ENCODE measurements at places on chromosomes 6 and 20. TPM values are rescaled to one million over a fixed set of nuclear protein-coding genes. Genes with fewer than 3 reads are reported as not detected.

- DNase-seq: no peak
- H3K4me3 ChIP-seq: no peak overlapping the region
- no peak overlapping the region for H3K27ac ChIP-seq
- no peaks in the 10 kb centered on the region for H3K27me3 ChIP-seq
- no peaks in the 10 kb centered on the region for H3K36me3 ChIP-seq
Observed at GRCh38 chr6:70839286-70840266, 117.3 kb downstream of the B3GAT2 start.

- no peak overlapping the region for H3K4me3 ChIP-seq
- H3K36me3 ChIP-seq: no peaks in the 10 kb centered on the region
Observed at GRCh38 chr6:42694586-42694985, 27.8 kb downstream of the PRPH2 start.

DNA sequence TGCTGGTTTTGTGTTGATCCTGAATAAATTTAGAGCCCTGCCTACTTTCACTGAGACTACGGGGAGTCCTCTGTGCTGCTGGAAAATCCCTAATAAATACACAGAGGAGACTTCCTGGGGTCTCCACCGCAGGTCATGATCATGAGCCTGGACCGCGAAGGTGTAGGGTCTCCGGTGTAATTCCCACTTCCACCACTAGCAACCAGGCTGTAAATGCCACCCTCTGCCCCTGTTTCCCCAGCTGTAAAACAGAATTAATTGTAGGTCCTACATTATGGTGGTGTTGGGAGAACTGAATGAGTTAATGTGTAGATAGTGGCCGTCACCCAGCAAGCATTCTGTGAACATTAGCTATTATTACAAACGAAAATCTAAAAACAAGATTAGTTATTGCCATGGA is 191.6 kb upstream of the THBS2 start:
- H3K27me3 ChIP-seq: no peaks in the 10 kb centered on the region
- no peaks in the 10 kb centered on the region for H3K36me3 ChIP-seq
- peaks cover 15% of the 10 kb centered on the region for H3K4me1 ChIP-seq
- no peak for DNase-seq
- H3K27ac ChIP-seq: no peak overlapping the region
- no peak overlapping the region for H3K4me3 ChIP-seq

Gene PXDC1
- 21.6 TPM for total RNA-seq

GRCh38 chr6:140095532-140095931 is 721.1 kb upstream of the CITED2 start:
- no peaks in the 10 kb centered on the region for H3K4me1 ChIP-seq
- no peak for DNase-seq
- no peaks in the 10 kb centered on the region for H3K27me3 ChIP-seq
- no peak overlapping the region for H3K27ac ChIP-seq
- no peak overlapping the region for H3K4me3 ChIP-seq
- no peaks in the 10 kb centered on the region for H3K36me3 ChIP-seq
